COLO829 (cell line): ENCODE measurements at places on chromosomes 3 and 15.

DNA sequence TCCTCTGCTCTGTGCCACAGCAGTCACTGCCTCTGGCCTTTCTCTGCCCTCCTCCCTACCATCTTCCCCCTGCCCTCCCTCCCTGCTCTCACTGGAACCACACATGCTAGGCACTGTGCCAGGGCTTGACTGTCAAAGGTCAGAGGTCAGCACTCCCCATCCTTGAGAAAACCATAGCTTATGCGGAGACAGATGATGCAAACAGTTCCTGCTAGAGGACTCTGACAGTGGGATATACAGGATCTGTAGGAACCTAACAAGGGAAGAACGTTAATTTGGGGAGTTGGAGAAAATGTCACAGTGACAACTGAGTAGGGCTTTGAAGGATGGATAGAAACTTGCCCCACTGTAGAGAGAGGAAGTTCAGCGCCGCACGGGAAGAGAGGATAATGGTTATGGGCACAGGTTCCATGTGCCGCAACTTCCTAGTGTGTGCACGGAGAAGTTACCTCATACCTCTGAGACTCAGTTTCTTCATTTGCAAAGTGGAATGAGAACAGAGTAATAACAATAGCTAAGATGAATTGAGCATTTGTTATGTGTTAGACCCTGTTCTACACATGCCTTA lies 29.3 kb upstream of the XYLB start:
- DNase-seq = no peak

- no peak for DNase-seq
These were observed 67.8 kb upstream of the ATP10A start for GRCh38 chr15:25930931-25931330.

- no peak for DNase-seq
These were observed 361.3 kb downstream of the SV2B start for GRCh38 chr15:91461377-91461776.

GRCh38 chr3:68866157-68866556 lies 66.2 kb downstream of the TAFA4 start:
- DNase-seq = no peak

GRCh38 chr3:185711255-185711870 lies 113.5 kb downstream of the IGF2BP2 start:
- peak; percentile 67 for DNase-seq

DNA sequence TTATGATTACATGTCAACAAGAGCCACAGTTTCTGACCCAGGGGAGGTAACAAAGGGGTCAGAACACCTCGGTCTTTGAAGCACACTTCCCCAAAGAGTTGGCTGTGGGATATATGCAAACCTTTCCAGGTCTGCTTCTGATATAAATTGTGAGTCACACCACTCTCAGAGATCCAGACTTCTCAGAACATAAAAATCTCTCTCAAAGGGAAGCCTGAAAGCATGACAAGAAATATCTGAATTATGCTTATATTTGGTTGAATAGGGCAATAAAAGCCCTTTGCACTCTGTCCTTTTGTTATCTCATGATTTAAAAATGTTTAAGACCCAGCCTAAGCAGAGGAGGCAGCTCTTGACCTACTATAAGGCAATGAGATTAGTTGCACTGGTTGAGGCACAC lies 56.8 kb downstream of the MYH15 start:
- DNase-seq = no peak

GRCh38 chr3:40723083-40723660 lies 198.4 kb downstream of the ZNF621 start:
- no peak for DNase-seq

GRCh38 chr15:89794627-89795241 lies 18.6 kb downstream of the MESP2 start:
- DNase-seq = no peak

GRCh38 chr15:62656071-62656470 lies 386.5 kb upstream of the TPM1 start:
- DNase-seq = no peak

DNA sequence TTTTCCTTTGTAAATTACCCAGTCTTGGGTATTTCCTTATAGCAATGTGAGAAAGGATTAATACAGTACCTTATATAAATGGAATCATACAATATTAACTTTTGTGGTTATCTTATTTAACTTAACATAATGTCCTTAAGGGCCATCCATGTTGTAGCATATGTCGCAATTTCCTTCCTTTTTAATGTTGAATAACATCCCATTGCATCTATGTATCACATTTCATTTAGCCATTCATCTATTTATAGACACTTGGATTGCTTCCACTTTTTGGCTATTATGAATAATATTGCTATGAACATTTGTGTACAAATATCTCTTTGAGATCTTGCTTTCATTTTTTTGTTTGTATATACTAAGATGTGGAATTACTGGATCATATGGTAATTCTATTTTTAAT lies 342.2 kb downstream of the PDCD6IP start:
- no peak for DNase-seq

DNA sequence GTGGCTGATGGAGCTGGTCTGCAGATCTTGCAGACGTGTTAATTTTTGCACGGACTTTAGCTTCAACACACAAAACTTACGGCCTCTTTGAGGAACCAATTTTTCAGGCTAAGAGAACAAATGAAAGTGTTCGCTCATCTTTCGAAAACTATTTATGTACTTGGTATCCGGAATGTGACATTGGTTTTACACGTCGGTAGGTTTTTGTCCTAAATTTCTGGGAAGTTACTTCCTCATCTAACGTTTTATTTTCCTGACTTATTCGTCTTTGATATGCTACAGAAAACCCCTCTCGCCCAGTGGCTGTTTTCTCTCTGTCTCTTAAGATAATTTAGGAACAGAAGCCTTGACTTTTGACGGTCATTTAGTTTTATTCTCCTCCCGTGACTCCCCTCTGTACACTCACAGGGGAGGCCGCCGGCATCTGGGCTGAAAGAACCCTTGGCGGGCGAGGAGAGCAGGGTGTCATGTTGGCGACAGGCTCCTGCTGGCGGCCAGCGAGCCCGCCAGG lies 834 bp upstream of the GREM1 start:
- no peak for DNase-seq

DNA sequence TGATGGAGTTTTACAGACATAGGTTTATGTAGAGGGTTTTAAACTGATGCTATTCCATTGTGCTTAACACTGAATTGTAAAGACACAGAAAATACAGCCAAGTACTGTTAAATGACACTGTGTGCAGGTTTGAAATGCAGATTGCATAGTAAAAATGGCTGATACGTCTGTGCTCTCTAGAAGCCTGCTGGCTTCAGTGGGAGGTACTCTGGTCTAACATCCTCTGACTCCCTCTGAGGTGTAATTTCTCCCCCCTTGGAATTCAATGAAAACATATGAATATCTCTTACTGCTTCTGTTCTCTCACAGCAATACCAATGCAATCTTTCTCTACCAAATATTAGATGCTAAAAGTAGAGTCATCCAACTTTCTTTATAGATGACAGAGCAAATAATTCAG lies 176.6 kb downstream of the SLC9A9 start:
- DNase-seq = peak; percentile 71

- no peak for DNase-seq
These were observed 36.5 kb downstream of the ANP32A start for GRCh38 chr15:68784206-68784605.
